ENCODE measurements at places on chromosomes 7 and 10.

GRCh38 chr10:74681917-74682627, 144.3 kb upstream of the KAT6B start:
- no peak for DNase-seq

- no peak for DNase-seq
These were observed 152.1 kb downstream of the FZD1 start for GRCh38 chr7:91416155-91416865.

GRCh38 chr10:124064676-124065075, 28.7 kb downstream of the CHST15 start:
- no peak for DNase-seq

DNA sequence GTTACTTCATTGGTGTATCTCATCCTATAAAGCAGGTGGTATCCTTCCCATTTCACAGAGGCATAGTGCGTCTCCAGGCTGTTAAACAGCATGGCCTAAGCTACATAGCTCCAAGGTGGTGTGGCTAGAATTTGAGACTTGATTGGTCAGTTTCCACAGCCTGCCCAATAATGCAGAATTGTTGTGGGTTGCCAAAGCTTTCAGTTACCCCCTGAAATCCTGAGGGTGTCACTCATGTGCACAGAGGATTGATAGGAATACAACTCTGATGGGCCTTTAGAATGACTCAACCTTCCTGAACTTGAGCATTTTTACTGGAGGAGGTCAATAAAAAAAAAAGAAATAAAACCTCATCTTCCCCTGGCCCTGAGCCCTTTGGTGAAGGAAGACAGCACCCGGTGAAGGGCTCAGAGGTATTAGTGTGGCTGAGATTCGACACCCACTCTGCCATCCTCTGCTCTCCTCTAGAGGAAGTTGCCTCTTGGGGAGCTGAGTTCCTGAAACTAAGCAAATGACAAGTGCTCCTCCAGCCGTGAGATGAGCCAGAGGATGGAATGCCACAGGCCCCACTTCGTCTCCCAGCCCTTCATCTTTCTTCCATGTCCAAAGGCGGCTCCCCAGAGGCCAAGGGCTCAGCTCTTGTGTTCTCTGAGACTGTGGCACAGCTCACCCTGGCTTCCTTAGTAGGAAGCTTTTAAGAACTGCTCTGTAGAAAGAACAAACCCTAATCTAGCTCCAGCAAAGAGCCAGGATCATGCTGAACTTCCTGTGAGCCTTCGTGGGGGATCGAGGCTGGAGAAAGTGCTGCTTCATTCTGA, 1.0 kb downstream of the ACSL5 start:
- no peak for DNase-seq

DNA sequence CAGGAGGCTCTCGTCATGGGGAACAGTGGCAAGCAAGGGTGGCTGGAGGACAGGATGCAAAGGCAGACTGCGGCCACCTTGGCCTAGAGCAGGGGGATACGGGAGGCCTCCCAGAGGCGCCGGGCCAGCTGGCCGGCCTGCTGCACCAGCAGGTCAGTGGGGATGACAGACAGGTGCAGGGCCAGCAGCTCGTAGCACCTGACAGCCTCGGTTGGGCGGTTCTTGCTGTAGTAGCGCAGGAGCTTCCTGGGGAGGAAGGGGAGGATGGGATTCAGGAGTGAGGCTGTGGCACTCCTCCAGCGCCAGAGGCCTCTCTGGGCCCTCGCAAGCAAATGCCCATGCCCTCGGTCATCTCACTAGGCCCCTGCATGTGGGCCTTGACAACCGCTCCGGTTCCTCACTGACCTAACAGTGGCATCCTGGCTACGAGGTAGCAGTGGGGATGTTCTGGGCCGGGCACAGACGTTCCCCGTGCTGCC, 2.5 kb upstream of the PYROXD2 start:
- DNase-seq = no peak

- DNase-seq = no peak
These were observed 20.5 kb downstream of the MMRN2 start for GRCh38 chr10:86936661-86937501.

- peak; percentile 3 for DNase-seq
These were observed 68.9 kb upstream of the HDAC9 start for GRCh38 chr7:18426564-18427226.

DNA sequence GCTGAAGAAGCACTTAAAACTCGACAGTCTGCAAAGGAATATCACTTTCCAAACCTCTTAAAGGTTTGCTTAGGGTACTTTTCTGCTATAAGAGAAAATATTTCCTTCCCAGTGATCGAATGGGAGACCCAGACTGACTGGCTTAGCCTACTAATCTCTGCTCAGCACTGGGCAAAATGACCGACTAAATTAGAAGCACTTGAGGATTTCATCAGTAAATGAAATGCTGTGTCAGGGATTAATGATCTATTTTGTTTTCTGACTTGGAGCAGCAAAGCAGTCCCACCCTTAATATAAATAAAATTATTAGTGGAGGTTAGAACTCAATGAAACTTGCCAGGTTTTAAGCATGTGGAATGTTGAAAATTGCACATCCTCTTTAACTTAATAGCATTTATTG, 411.6 kb downstream of the NEBL start:
- no peak for DNase-seq

GRCh38 chr7:121537031-121537430, 140.9 kb upstream of the FAM3C start:
- DNase-seq = no peak

DNA sequence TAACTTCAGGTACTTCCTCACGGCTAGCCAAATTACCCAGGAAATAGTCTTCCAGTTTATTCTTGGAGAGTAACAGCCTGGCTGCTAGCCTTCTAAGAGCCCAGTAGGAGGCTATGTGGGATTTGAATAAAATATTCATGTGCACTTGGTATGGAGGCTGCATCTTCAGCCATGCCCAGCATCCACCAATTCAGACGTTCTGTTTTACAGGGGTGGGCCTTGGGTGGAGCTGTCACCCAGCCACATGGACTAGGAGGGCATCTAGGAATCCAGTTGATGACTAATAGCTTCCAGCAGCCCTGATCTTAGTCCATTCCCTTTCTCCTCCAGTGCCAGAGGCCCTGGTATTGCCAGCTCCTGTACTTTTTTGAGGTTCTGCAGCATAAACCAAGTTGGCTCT, 66.3 kb upstream of the ZRANB1 start:
- DNase-seq = peak; percentile 56

DNA sequence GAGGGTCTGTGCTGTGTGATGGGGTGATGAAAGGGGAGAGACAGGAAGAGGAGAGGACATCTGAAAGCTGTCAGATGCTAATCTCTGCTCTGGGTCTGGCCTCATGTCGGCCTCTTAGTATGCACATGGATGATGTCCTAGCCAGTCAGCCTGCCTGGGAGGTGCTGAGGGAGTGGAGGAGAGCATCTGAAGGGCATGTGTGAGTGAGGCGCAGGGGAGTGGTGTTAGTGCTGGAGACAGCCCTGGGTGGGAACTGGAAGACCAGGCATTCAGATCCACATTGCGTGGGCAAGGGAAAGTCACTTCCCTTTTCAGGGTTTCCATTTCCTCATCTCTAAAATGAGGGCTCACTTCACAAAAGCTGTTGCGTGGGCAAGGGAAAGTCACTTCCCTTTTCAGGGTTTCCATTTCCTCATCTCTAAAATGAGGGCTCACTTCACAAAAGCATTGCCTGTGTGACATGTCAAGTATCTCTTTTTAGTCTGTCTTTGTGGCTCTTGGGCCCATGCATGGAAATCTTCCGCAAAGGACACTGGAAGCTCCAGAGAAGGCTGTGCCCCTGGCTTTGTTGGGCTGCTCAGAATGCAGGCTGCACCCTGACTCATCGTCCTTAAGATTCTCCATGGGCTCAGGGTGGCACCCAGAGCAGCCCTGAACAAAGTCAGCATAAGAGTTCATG, 10.0 kb downstream of the SFTPD start:
- DNase-seq = no peak

- no peak for DNase-seq
These were observed 14.5 kb downstream of the GET4 start for GRCh38 chr7:890868-891267.

DNA sequence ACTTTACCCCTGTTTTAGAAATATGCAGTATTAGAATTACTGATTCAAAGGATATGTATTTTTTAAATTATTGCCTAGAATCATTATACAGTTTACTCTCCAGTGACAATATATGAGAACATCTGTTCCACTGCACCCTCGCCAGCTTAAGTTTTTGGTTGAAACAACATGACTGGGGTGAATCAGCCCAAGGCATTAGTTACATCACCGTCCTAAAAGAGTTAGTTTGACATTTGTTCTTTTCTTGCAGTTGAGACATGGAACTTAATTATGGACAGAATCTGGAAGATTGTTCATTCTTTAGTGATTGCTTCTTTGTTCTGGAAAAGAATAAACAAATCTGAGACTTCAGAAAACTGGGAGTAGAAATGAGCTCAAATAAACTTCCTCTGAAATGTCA, 167.3 kb upstream of the DKK1 start:
- no peak for DNase-seq

- no peak for DNase-seq
These were observed 750.2 kb downstream of the KCNMA1 start for GRCh38 chr10:76887223-76888010.

DNA sequence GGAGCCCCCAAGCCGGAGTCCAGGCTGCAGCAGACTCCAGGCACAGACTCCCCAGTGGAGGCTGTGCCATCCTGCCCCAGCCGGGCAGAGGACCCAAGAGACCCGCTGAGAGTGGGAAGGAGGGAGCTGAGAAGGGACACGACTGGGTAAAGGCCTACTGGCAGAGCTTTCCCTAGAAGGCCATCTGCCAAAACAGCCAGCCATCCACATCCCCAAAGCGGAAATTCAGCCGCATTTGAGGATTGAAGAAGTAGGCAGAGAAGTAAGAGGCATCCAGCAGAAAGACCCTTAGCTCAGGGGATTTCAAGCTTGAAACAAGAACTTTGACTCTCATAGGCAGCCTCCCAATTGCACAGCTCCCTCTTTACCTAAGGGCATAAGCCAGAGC, 857 bp downstream of the CPXM2 start:
- DNase-seq = no peak

DNA sequence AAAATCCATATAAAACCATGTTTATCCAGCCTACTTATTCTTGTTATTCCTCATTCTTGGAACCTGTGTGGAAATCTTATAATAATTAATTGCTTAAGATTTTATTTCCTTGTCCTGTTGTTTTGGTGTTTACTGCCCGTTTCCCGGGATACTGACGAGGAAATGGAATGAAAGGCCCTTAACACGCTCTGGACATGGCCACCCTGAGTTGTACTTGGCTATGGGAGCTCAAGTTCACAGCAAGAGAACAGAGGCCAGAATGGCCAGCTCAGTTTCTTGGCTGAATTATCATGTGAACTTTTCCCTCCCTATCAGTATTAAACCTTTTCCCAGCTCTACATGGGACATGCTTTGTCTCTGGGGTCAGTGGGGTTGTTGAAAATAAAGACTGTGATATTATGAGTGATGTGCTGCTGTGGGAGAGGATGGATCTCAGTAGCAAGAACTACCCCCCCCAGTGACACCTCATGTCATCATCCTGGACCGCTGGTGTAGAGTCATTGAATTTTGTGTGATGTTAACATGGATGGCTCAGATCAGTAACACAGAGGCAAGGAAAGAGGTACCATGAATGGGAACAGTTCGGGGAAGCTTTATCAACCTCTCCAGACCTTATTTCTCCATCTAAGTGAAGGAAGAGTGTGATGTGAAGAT, 87.0 kb upstream of the IGFBP3 start:
- peak; percentile 22 for DNase-seq

- no peak for DNase-seq
These were observed 133.0 kb upstream of the TNS3 start for GRCh38 chr7:47714669-47715607.

GRCh38 chr7:138954545-138955475, 26.4 kb downstream of the KIAA1549 start:
- no peak for DNase-seq

- peak; percentile 73 for DNase-seq
These were observed 58.4 kb downstream of the JCAD start for GRCh38 chr10:30000802-30001571.

DNA sequence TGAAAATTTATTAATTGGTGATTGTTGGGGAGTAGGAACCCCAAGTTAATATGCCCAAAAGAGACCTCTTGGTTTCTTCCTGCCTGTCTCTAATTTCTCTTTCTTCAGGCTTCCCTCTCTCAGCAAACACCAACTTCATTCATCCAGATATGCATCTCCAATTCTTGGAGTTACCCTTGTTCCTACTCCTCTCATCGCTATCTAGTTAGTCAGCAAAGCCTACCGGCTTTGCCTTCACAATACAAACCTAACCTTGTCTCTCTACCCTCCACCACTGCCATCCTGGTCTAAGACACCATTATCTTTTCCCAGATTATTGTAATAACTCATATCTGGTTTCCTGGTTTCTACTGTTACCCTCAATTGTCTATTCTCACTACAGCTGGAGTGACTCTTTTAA, 47.9 kb downstream of the MRPL32 start:
- no peak for DNase-seq

- peak; percentile 65 for DNase-seq
These were observed 22.9 kb downstream of the BTBD16 start for GRCh38 chr10:122293961-122294380.

GRCh38 chr7:158731761-158732160, 27.2 kb upstream of the NCAPG2 start:
- DNase-seq = no peak

DNA sequence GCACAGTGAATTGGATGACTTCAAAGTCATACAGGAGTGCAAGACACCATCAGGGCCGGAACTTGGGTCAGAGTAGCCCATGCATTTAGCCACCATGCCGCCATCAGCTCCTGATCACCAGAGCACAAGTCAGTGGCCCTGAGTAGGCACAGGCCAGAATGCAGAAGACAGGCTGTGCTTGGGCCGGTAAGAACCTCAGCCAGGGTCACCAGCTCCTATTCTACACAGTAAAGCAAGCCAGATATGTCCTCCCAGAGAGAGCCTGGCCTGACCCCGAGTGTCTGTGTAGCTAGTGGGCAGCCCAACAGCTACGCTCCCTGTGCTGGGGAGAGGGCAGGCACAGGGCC, 44.5 kb upstream of the COL13A1 start:
- DNase-seq = no peak

GRCh38 chr7:132424821-132425724, 151.2 kb downstream of the PLXNA4 start:
- no peak for DNase-seq

GRCh38 chr7:65946904-65947303, 35.1 kb downstream of the GUSB start:
- no peak for DNase-seq

DNA sequence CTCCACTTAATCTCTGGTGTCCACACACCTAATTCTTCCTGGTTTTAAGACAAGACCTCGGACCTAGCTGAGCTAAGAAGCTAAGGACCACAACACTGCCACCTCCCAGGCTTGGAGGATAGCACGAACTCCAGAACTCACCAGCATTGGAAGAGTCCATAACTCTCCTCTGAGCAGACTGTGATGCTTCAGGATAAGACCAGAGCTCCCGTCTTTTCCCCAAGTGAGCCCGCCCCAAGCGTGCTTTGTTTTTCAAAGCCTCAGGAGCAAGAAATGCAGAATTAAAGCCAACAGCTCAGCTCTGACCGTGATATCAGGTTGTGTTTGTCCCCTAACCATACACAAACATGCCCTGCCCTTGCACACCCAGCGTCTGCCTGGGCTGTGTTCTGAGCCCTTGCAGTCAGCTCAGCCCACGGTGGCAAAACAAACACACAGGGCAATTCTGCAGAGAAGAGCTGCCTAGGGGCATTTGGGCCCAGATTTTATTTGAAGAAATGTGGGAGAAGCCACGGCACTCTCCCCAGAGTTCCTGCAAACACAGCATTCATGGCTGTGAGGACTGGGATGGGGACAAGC, 145.4 kb downstream of the WDR11 start:
- DNase-seq = no peak

- DNase-seq = no peak
These were observed 117.4 kb downstream of the HECW1 start for GRCh38 chr7:43229801-43230200.
